ENCODE measurements at places on chromosomes 3 and 15.

- no peak for DNase-seq
These were observed 228.7 kb upstream of the ZNF385D start for GRCh38 chr3:21979706-21980105.

DNA sequence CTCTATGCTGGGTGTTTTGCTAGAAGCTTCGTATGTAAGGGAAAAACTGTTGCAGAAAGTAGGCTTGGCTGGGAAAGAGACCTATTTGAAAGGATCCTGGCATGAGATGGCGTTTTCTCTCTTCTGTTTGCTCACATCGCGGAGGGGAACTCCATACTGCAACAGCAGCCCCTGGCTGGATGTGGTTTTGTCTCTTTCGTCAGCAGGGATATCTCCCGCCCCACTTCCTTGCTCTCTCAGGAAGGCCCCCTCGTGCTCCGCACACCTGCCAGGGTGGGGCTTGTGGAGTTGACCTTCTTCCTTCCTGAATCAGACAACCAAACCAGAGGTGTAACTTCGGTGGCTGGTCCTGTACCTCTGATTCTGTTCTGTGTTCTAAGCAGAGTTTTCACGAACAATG lies 26.4 kb upstream of the MYZAP start:
- DNase-seq: no peak

DNA sequence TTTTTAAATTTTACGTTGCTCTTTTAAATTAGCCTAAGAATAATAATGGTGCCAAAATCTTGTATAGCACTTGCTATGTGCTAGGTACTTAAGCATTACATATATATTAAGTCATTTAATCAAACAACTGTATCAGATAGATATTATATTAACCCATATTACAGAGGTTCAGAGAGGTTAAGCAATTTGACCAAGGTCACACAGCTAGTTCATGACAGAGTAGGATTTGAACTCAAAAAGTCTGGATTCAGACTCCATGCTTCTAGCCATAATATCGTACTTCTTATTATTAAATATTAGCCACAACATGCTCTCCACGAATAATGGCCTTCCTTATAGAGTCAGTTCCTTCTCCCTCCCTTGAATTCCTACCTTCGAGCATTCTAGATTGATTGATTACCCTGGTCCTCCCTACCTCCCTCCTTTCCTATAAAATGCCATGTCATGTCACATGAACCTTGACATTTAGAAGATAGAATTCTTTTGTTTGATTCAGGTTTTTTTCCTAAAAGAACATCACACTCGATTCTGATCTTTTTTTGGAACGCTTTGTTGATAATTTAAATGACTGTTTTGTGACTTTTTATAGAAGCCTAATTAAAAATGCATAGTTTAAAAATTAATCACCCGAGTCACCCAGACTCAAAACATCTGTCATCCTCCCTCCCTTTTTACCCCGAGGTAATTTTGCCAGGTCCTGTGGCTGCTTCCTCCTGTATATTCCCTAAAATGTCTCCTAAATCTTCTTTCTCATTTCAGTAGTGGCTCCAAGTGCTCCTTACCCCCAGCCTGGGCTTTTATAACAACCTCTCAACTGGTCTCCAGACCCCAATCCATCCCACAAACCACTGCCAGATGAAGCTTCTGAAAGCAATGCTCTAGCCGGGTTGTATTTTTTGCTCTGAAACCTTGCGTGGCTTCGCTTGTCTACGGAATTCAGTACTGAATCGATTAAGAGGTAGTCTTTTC lies 8.5 kb upstream of the PSMD6 start:
- no peak for DNase-seq

GRCh38 chr15:39592500-39592899 lies 11.6 kb downstream of the THBS1 start:
- DNase-seq: no peak

DNA sequence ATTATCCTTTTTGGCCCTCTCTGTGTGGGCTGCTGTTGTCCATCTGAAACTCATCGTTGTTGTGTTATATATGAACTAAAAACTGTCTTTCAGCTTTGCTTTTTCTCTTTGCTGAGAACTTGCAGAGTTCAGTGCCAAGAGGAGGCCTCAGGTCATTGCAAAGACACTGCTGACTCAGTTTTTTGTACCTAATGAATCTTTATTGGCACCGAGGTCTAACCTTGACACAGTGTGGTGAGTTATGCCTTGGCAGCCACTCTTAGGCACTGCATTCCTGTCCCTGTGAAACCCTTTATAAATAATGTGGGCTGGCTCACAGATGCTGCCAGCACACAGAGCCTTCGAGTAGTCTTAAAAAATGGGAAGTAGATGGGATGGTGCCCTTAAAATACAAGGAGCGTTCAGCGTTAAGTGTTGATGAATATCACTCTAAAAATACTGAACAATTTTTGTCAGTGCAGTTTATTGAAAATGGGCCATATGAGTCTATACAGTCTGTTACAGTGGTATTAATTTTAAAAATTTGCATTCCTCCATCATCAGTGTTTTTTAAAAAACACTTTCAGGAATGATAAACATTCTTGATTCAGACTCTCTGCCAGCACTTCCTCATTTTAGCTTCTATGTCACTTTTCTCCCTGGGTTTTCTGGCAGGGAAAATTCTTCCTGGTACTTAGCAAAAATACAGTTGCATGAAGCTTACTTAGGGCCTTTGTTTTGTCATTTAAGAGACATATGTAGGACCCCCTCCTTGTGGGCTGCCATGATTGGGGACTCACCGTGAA lies 234.1 kb downstream of the CACNA2D3 start:
- no peak for DNase-seq

- no peak for DNase-seq
These were observed 59.9 kb downstream of the AP4E1 start for GRCh38 chr15:50968353-50968752.

DNA sequence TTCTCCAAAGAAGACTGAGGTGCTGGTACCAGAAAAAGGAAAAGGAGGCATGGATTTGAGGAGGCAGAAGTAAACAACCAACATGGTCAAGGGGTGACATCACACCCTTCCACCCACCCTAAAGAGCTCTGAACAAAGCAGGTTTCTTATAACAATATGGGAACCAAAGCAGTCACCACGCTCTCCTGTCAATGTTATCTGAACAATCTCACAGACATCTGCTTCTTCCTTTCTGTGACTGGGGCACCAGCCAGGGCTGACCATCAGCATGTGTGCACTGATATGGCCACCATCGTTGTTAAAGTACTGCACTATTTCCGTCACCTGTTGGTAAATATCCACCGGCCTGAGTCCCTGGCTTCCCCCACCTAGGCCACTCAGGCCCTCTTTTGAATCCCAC lies 252.9 kb downstream of the SHQ1 start:
- DNase-seq: no peak

GRCh38 chr15:69026355-69026754 lies 11.9 kb downstream of the NOX5 start:
- DNase-seq: no peak

GRCh38 chr3:50642382-50642781 lies 25.4 kb downstream of the MAPKAPK3 start:
- DNase-seq: no peak

GRCh38 chr3:193737191-193737751 lies 144.3 kb downstream of the OPA1 start:
- no peak for DNase-seq

DNA sequence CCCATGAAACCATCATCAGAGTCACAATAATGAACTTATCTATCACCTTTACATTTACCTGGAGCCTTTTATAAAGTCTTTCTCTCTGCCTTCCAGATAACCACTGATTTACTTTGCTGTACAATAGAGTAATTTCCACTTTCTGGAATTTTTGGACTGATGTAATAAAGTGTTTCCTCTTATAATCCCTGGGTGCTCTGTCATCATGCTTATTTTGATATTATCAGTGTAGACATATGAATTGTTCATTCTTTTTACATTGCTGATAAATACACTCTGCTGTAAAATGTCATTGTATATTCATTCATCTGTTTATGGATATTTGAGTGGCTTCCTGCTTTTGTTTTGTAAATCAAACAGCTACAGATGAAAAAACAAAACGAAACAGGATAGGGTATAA lies 27.0 kb upstream of the IREB2 start:
- no peak for DNase-seq

DNA sequence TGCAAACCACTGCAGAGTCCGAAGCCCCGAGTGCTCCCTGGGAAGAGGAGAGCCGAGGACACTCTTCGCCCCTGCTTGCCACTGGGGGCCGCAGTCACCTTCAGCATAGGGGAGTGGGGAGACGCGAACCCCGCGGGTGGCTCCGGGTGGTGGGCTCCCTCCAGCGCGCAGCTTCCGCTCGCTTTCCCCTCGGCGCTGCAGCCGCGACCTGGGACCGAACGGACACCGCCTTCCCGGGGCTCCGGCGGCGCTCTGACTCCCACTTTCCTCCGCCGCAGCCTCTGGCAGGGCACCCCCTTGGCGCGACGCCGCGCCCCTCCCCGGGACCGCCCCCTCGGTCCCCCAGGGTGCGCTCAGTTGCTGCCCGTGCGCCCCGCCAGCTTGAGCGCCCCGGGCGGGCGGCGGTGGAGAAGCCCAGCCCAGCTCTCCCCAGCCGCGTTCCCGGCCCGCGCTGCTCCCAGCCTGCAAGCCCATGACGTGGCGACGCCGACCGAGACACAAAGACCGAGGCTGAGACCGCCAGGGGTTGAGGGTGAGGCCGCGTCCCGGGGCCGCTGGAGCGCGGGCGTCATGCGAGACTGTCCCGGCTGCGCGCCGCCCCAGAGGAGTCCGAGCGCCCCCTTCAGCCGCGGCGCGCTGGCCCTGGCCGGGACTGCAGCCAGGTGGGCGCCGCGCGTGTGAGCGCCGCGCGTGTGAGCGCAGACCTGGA lies at the start of gene MINAR1:
Gene MINAR1 (plus strand): TSS at position 701 of the 709 bp plus-strand sequence. CDS start 23,812 bp downstream, outside the sequence.
- no peak for DNase-seq

GRCh38 chr3:64345371-64345770 lies 120.1 kb upstream of the PRICKLE2 start:
- no peak for DNase-seq

DNA sequence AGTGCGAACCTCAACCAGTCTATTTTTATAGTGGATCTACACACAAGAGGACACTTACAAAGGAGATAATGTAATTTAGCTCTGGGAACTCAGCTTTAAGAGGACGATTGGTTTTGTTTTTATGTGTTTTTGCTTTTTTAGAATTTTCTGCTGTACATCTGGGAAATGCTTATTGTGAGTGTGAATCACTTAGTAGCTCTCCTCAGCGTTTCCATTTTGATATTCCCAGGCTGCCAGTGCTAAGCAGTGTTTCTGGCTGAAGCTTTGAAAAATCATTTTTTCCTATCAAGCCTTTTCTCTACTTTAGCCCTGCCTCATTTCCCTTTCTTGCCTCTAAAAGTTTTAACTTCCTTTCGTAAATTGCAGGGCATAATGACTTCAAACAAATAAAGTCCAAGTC lies 117.9 kb downstream of the RBMS3 start:
- DNase-seq: no peak

DNA sequence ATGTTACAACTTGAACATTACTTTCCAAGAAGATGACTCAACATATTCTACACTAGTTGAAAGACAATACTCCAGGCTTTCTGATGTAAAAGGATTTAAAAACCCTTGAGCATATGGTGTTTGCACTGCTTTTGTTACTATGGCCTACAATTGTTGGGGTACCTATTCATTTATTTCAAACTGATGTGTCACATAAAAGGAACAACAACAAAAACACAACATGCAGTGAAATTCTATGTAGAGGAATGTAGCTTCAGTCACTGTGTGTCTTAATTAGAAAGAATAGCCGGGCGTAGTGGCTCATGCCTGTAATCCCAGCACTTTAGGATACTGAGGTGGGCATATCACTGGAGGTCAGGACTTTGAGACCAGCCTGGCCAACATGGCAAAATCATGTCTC lies 1.6 kb downstream of the SPATA16 start:
- no peak for DNase-seq

GRCh38 chr3:17122758-17123157 lies 238.0 kb downstream of the PLCL2 start:
- no peak for DNase-seq
